ENCODE measurements at places on chromosomes 3 and 15. TPM values are rescaled to one million over a fixed set of nuclear protein-coding genes. Genes with fewer than 3 reads are reported as not detected.

- no peak for DNase-seq
Measured at GRCh38 chr3:190534986-190535385, 21.1 kb downstream of the IL1RAP start.

GRCh38 chr3:124890573-124891190 lies 3.5 kb upstream of the ITGB5 start:
- no peak for DNase-seq

GRCh38 chr3:69649120-69650065 lies 89.9 kb upstream of the MITF start:
- no peak for DNase-seq

GRCh38 chr3:71478568-71478967 lies 105.0 kb downstream of the FOXP1 start:
- DNase-seq: no peak

DNA sequence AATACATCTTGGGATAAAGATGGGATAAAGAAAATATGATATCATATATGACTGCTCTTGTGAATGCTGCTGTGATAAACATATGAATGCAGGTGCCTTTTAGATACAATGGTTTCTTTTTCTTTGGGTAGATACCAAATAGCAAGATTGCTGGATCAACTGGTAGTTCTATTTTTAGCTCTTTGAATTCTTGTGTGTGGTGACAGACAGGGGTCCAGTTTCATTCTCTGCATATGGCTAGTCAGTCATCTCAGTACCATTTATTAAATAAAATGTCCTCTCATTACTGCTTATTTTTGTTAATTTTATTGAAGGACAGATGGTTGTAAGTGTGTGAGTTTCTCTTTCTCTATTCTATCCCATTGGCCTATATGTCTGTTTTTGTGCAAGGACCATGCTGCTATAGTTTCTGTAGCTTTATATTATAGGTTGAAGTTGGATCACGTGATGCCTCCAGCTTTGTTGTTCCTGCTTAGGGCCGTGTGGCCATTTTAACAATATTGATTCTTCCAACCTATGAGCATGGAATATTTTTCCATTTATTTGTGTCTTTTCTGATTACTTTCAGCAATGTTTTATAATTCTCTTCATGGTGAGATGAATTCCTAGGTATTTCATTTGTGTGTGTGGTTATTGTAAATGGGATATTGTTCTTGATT lies 1089.8 kb upstream of the CADM2 start:
- DNase-seq: no peak

The ASB14 gene
- total RNA-seq: not detected

The SPESP1 gene
- 1.1 TPM for total RNA-seq

The MINAR1 gene
- 0.26 TPM for total RNA-seq

The CHRM5 gene
- total RNA-seq: not detected

The PLAAT1 gene
- 4.6 TPM for total RNA-seq

The TADA3 gene
- total RNA-seq: 38.5 TPM

Data from esophagus squamous epithelium (tissue), 5 donors.